ENCODE measurements at places on chromosomes 5 and 9. TPM values are rescaled to one million over a fixed set of nuclear protein-coding genes. Genes with fewer than 3 reads are reported as not detected.

GRCh38 chr5:59522201-59522831 lies 371.2 kb downstream of the PDE4D start:
- no peaks in the 10 kb centered on the region for H3K4me1 ChIP-seq
- H3K4me3 ChIP-seq, result no peak overlapping the region

Gene MEF2C
- total RNA-seq, result 12.0 TPM

DNA sequence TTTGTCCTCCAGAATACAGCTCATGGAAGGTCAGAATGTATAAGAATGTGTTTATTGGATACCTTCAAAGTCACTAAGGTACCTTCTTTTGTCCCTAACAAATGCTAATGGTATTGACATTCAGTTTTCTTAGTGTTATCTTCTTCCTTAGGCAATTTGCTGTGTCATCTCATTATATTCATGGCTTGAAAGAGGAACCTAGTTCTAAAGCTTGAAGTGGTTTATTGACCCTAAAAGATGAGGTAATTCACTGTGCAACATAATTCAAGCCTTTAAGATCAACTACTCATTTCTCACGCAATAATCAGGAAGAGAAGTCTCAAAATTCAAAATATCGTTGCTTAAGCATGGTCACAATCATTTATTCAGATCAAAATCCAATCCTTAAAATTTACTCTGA lies 342.7 kb upstream of the RIOK2 start:
- H3K4me1 ChIP-seq, result no peaks in the 10 kb centered on the region
- H3K4me3 ChIP-seq, result no peak overlapping the region
- H3K27ac ChIP-seq, result no peak overlapping the region
- no peaks in the 10 kb centered on the region for H3K27me3 ChIP-seq

DNA sequence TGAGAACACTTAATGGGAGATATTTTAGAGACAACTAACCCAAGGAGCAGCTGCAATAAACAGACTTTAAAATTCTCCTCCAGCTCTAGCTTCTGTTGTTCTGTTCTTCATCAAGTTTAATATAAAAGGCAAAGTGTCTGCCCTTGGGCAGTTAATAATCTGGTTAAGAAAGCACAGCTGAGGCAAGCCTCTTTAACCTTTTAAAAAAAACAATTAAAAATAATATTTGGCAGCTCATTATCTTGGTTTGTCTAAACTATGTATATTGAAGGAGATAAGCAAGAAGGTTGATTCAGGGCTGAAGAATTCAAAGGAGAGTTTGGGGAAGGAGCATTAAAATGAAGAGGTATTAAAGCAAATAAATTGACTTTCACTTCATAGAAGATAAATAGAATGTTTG lies 75.4 kb downstream of the TSSK1B start:
- peaks cover 28% of the 10 kb centered on the region for H3K4me1 ChIP-seq
- no peak for DNase-seq
- no peak overlapping the region for H3K27ac ChIP-seq
- no peak overlapping the region for H3K4me3 ChIP-seq
- no peaks in the 10 kb centered on the region for H3K36me3 ChIP-seq

DNA sequence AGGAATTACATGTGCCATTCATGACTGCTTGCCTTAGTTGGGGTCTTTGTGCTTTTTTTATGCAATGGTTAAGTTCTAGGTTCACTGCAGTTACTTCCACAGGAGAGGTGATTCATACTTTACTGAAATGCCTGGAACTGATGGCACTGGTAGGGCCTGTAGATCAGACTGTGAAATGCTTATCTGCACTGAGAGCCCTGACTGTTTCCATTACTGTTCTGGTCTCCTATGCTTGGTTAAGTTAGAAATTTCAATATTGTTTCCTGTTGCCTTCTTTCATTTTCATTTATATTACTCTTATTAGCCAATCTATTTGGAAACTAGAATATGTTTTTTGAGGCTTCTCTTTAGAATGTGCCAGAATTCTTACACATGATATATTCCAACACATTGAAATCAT lies 484.1 kb upstream of the SEMA6A start:
- no peaks in the 10 kb centered on the region for H3K36me3 ChIP-seq
- no peak for DNase-seq
- peaks cover 5% of the 10 kb centered on the region for H3K4me1 ChIP-seq
- H3K27me3 ChIP-seq, result no peaks in the 10 kb centered on the region

Gene HAVCR2
- 0.10 TPM for total RNA-seq

Gene HRH2
- 1.8 TPM for total RNA-seq

- H3K27me3 ChIP-seq, result no peaks in the 10 kb centered on the region
- H3K27ac ChIP-seq, result peak overlapping the region; percentile 31
- peaks cover 9% of the 10 kb centered on the region for H3K36me3 ChIP-seq
- H3K4me3 ChIP-seq, result no peak overlapping the region
- no peak for DNase-seq
- H3K4me1 ChIP-seq, result peaks cover 44% of the 10 kb centered on the region
Measured at GRCh38 chr9:92740446-92740961, 24.1 kb downstream of the BICD2 start.

Gene DMRTA1
- 1.2 TPM for total RNA-seq

Gene RNF145
- 66.4 TPM for total RNA-seq

Gene IFNA2
- total RNA-seq, result not detected
